ENCODE measurements at places on chromosomes 7 and 10. TPM values are rescaled to one million over a fixed set of nuclear protein-coding genes. Genes with fewer than 3 reads are reported as not detected.

CYP3A7 gene
- total RNA-seq, result 0.39 TPM

EEF1AKMT2 gene
- total RNA-seq, result 29.2 TPM

PNLIPRP1 gene
- not detected for total RNA-seq

PON3 gene
- total RNA-seq, result 11.2 TPM

METTL27 gene
- 3.2 TPM for total RNA-seq

MYO1G gene
- total RNA-seq, result 2.6 TPM

HOGA1 gene
- total RNA-seq, result 0.99 TPM

PLEKHS1 gene
- total RNA-seq, result not detected

HSPA14 gene
- 11.8 TPM for total RNA-seq

FAM200A gene
- total RNA-seq, result 6.8 TPM

GCK gene
- total RNA-seq, result 0.79 TPM

TAS2R3 gene
- 3.6 TPM for total RNA-seq

VGF gene
- total RNA-seq, result 0.10 TPM

MSRB2 gene
- total RNA-seq, result 10.8 TPM

FAM221A gene
- total RNA-seq, result 5.3 TPM

ZNF239 gene
- total RNA-seq, result 5.6 TPM

SLC39A12 gene
- 0.10 TPM for total RNA-seq

TWIST1 gene
- total RNA-seq, result 39.9 TPM

C10orf143 gene
- total RNA-seq, result 1.4 TPM

CTAGE4 gene
- total RNA-seq, result 9.1 TPM

NRCAM gene
- 7.9 TPM for total RNA-seq

COBL gene
- total RNA-seq, result 11.9 TPM

PDK4 gene
- total RNA-seq, result 34.8 TPM

GRM3 gene
- total RNA-seq, result 0.20 TPM

TRIM73 gene
- 1.7 TPM for total RNA-seq

HKDC1 gene
- total RNA-seq, result 0.10 TPM

DOCK1 gene
- 80.8 TPM for total RNA-seq

IFIT1 gene
- total RNA-seq, result 16.8 TPM

GSTO2 gene
- total RNA-seq, result 6.3 TPM

TACC2 gene
- total RNA-seq, result 40.2 TPM

CDC14C gene
- not detected for total RNA-seq

TMEM213 gene
- not detected for total RNA-seq
